CD4-positive, alpha-beta T cell treated with Interleukin-17A for 1 hour (primary cell): ENCODE measurements at places on chromosomes 11 and 22.

- no peak for DNase-seq
These were observed 814.6 kb upstream of the CCDC179 start for GRCh38 chr11:23674866-23675265.

GRCh38 chr11:60918251-60918938, 4.4 kb downstream of the TMEM109 start:
- no peak for DNase-seq

DNA sequence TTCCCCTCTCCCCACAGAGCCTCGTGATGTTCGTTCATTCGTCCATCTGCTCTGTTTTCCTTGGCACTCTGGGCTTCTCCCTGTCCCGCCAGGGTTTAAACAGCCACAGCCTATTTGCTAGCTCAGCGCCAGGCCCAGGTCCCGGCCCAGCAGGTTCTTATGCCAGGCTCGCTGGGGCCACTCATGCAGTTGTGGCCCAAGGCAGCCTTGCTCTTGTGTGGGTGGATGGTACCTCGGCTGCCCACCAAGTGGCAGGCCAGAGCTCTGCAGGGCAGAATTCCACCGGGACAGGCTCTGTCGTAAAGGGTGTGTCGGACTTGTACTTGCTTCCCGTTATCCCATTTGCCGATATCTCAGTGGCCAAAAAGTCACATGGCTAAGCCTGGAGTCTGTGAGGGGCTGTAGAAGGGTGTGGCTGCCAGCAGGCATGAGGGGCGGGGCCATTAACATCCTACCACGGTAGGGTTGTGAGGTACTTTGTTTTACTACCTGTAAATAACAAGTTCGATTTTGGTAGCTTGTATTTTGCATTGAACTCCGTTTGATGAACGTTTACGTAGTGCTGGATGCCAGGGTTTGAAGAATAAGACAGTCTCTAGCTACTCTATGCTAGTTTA, 7.9 kb downstream of the FAM118A start:
- DNase-seq: no peak

GRCh38 chr11:4066910-4067309, 27.7 kb upstream of the RRM1 start:
- DNase-seq: peak; percentile 18

- no peak for DNase-seq
These were observed 105.5 kb downstream of the CCDC83 start for GRCh38 chr11:85960678-85961077.

- no peak for DNase-seq
These were observed 117.4 kb upstream of the TMEM45B start for GRCh38 chr11:129698212-129698611.

- DNase-seq: no peak
These were observed 715.2 kb upstream of the RAG2 start for GRCh38 chr11:37313266-37313665.

DNA sequence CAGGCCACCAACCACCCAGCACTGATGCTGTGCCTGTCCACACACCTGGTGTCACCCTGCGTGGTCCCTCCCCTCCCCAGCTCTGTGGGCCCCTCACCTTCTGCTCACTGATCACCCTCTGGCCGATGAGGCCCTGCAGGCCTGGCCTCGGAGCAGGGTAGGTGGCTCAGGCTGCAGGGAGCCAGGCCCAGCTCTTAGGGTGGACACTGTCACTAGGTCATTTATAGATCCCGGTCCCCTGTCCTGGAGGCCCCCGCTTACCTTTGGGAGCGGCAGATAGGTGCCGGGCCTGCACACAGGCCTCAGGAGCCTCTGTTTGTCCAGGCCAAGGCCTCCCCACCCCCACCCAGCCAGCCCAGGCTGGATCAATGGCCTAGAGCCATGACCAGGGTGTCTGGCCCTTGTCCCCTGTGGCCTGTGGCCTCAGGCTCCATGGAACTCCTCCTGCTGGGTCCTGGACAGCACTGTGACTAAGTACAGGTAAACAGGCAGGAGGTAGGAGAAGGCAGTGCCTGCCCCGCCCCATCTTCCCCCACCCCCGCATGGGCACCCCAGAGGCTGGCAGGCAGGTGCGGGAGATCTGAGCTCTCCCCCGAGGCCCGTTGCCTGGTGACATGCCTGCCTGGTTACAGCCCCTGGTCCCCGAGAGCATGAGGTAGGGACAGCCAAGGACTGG, at the start of gene TMPRSS6:
TMPRSS6 (minus strand) TSS at position 472 of the 676 bp plus-strand sequence. CDS start 6,296 bp downstream, outside the sequence.
- no peak for DNase-seq

- no peak for DNase-seq
These were observed 1007.0 kb downstream of the BRD1 start for GRCh38 chr22:48820481-48821345.

DNA sequence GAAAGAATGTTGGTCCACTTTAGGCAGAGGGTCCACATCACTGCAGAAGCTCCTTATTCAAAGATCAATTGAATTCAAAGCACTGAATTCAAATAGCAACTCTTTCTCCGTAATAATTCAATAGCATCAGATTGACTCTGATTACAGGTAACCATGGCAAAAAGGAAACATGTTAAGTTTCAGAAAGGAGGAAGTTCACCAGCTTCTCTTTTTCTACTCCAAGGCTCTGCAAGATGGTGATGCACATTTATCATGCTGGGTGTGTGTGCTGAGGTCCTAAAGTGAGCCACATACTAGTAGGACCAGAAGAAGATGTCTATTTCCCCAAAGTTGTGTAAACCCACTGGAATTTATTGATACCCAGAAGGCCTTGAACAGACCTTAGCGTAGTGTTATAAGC, 18.0 kb upstream of the DRD2 start:
- no peak for DNase-seq

DNA sequence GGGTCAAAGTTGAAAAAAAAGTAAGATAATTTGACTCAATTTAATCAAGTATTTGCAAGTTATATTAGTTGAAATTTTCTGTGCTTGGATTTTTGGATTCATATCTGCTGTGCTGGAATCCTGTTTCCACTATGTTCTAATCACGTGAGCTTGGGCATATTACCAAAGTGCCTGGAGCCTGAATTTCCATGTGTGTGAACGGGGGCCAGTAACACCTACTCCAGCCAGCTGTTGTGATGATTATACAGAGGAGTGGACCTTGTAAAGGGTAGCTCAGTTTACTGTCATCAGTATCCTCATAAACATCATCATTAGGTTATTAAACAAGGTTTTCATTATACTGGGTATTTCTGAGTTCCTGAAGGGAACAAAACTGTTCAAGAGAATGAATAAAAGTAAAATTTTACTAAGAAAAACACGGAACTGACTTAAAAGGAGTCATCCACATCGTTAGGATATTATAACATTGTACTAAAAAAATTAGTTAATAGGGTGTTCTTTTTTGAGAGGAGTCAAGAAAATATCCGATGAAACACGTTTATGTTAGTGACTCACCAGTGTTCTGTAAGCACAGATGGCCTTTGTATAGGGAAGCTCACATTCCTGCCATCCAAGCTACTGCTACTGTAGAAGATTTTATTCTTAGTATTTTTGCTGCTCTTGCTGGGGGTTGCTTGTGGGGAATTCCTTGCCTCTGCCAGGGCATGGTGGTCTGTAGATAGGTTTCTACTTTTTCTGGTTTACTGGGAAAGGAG, 144.1 kb downstream of the ARHGAP42 start:
- DNase-seq: no peak

GRCh38 chr11:15222777-15223176, 108.1 kb downstream of the INSC start:
- DNase-seq: no peak

GRCh38 chr22:43441751-43442150, 29.9 kb downstream of the MPPED1 start:
- no peak for DNase-seq

- DNase-seq: no peak
These were observed 129.7 kb downstream of the ST3GAL4 start for GRCh38 chr11:126485021-126485792.

DNA sequence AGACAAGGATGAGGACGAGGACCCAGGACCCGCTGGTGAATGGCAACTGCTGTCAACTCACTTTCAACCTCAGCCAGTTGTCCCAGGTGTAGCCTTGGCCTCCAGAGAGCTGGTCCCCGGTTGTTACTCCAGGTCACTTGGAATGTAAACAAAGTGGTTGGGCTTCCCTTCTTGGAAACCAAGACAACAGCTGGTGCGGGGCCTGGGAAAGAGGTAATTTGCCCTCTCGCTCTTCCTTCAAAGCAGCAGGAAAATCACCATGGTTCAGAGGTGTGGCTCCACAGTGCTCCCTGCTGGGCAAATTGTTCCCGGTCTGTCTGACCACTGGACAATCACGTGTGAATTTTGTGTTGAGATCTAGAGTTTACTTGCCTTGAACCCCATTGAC, 15.0 kb downstream of the SLC1A2 start:
- DNase-seq: no peak

GRCh38 chr11:26510756-26511155, 61.3 kb downstream of the MUC15 start:
- DNase-seq: no peak

DNA sequence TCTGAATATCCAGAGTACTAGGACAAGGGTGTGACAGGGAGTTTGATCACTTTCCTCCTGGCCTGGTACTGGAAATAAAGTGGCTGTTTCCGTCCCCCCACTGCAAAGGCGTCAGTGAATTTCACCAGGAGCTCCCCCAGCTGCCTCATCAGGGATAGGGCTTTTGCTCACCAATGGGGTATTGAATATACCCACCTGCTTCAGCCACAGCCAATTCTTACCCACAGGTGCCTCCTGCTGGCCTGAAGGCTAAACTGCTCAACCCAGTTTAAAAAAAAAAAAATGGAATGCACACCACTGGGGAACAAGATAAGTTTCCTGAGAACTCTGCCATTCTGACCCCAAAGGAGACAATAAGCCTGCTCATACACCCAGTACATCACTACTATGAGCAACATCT, 65.3 kb upstream of the MS4A8 start:
- DNase-seq: no peak

DNA sequence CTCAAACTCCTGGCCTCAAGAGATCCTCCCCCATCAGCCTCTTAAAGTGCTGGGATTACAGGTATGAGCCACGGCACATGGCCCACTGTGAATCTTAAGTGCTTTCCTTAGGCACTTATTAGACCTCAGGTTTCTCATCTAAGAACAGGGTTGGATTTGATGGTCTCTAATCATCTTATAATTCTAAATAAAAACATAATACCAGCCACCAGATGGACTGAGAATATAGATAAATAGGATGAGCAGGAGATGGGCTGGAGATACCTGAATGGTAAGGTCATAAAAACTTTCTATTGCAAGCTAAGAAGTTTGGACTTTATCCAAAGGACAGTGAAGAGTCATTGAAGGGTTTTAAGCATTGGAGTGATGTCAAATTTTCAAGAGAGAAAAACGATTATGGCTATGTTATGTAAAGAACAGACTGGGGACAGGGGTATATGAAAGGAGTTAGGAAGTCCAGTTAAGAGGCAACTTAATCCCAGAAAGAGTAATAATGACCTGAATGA, 85.2 kb downstream of the RELT start:
- DNase-seq: no peak

- DNase-seq: no peak
These were observed 24.6 kb downstream of the MS4A10 start for GRCh38 chr11:60809691-60810090.

GRCh38 chr11:69974528-69974927, 103.6 kb upstream of the ANO1 start:
- no peak for DNase-seq

- DNase-seq: no peak
These were observed 19.3 kb downstream of the KRTAP5-5 start for GRCh38 chr11:1648653-1649420.

GRCh38 chr11:69107413-69107812, 48.3 kb upstream of the SMIM38 start:
- no peak for DNase-seq

GRCh38 chr11:128458321-128458720, 129.0 kb downstream of the ETS1 start:
- DNase-seq: no peak

- DNase-seq: no peak
These were observed 1.4 kb downstream of the AIFM3 start for GRCh38 chr22:20968281-20968977.

DNA sequence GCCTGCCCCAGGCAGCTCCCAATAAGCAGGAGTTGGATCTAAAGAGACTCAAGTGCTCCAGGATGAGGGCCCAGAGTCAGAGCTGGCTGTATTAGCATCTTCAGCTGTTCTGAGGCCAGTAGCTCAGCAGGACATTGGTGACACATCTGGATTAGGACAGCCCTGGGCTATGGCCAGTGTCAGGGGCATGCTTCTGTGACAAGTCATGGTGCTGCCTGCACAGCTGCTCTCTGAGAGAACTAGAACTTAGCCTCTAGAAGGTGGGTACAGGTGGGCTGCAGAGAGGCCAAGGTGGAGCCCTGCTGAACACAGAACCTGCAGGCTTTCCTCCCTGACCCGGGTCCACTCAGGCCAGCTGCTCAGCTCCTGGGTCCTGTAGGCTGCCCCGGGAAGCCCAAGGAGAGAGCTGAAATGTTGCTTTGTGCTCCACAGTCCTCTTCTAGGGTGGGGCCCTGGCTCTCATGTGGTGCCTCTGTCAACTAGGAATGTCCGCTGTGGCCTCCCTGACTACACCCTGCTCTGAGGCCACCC, 426.9 kb downstream of the SOX6 start:
- no peak for DNase-seq

DNA sequence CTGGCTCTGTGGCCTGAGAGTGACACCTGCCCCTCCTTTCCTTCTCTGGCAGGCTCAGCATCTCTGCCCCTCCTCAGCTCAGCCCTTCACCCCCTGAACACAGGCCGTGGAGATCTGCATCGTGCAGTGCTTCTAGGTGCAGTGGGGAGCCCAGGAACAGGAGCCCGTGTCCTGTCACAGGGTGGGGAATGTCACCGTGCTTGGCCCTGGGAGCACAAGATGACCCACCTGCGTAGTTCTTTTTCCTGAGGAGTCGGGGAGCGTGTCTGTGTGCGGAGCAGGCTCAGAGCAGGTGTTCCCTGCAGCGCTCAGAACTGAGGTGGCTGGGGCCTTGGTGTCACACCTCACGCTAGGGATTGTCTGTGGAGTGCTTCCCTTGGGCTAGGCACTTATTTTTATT, 10.6 kb downstream of the TBC1D22A start:
- DNase-seq: no peak

- DNase-seq: no peak
These were observed 16.0 kb downstream of the CELF1 start for GRCh38 chr11:47536915-47537314.

- no peak for DNase-seq
These were observed 45.3 kb downstream of the ZBTB44 start for GRCh38 chr11:130269326-130269943.

GRCh38 chr11:72432347-72433287, 1.7 kb downstream of the CLPB start:
- no peak for DNase-seq

DNA sequence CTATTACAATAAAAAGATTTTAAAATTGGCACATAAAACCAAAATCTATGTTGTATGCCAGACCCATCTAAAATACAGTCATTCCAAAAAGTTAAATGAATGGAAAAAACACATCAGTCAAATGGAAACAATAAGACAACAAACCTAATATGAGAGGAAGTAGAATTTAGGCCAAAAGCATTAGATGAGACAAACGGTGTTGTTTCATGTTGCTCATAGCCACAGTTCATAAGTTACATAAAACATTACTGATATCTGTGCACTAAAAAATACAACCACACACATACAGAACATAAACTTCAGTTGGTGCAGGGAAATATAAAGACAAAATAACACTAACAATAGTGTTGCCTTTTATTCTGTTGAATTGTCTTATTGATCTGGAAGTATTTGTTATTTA, 661.9 kb downstream of the CNTN5 start:
- no peak for DNase-seq

GRCh38 chr11:6586434-6587359, 16.7 kb downstream of the RRP8 start:
- no peak for DNase-seq

GRCh38 chr22:49047447-49047846, 780.2 kb downstream of the BRD1 start:
- no peak for DNase-seq
